ENCODE measurements at places on chromosomes 2 and 18.

GRCh38 chr18:46424898-46425297 lies 232.1 kb downstream of the LOXHD1 start:
- DNase-seq: no peak

DNA sequence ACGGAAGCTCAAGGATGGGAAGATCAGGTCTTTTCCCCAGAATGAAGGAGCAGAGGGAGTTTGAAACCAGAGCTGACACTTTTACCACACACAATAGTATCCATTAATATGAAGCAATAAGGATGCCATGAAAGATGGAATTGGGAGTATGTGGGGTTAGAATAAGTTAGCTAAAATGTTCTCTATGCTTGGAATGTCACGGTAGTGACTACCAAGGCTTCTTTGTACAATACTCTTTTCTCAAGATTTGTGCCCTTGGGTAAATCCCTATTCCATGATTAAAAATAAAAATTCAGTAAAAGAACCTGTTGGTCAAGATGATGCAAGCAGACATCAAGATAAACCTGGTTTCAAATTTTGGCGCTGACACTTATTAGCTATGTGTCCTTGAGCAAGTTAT lies 75.0 kb downstream of the NRXN1 start:
- DNase-seq: no peak

- no peak for DNase-seq
Measured at GRCh38 chr18:62950246-62950645, 234.9 kb downstream of the PHLPP1 start.

- DNase-seq: no peak
Measured at GRCh38 chr2:144704709-144705095, 184.8 kb upstream of the ZEB2 start.

Data from testis (tissue), 5 donors.